ENCODE measurements at places on chromosomes 3 and 15.

- no peaks in the 10 kb centered on the region for H3K4me1 ChIP-seq
- no peak overlapping the region for H3K4me3 ChIP-seq
- H3K27ac ChIP-seq, result no peak overlapping the region
- H3K27me3 ChIP-seq, result peaks cover 30% of the 10 kb centered on the region
- H3K36me3 ChIP-seq, result no peaks in the 10 kb centered on the region
Observed at GRCh38 chr3:45311953-45312801, 76.2 kb upstream of the LARS2 start.

GRCh38 chr15:87219650-87220615, 1036.6 kb downstream of the NTRK3 start:
- H3K4me1 ChIP-seq, result no peaks in the 10 kb centered on the region
- no peak overlapping the region for H3K27ac ChIP-seq
- H3K4me3 ChIP-seq, result no peak overlapping the region
- no peaks in the 10 kb centered on the region for H3K27me3 ChIP-seq

DNA sequence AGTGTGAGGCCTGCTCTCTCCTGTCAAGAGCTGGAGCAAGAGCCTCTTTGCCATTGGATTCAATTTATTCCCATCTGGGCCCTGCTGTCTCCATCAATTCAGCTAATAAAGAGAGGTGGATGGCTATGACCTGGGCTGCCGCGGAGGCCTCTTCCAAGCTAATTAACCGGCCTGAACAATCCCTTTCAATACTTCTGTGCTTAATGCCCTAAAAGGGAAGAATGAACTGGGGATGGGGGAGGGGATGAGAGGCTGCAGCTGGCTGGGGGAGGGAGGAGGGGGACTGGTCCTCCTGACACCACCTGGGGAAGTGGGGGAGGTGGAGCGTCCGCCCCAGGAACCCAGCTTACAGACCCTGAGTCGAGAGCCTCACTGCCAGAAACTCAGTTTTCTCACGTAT, 33.4 kb upstream of the PRR23E start:
- H3K27ac ChIP-seq, result no peak overlapping the region
- H3K36me3 ChIP-seq, result no peaks in the 10 kb centered on the region
- no peaks in the 10 kb centered on the region for H3K4me1 ChIP-seq
- no peaks in the 10 kb centered on the region for H3K27me3 ChIP-seq
- no peak for DNase-seq
- H3K4me3 ChIP-seq, result no peak overlapping the region

DNA sequence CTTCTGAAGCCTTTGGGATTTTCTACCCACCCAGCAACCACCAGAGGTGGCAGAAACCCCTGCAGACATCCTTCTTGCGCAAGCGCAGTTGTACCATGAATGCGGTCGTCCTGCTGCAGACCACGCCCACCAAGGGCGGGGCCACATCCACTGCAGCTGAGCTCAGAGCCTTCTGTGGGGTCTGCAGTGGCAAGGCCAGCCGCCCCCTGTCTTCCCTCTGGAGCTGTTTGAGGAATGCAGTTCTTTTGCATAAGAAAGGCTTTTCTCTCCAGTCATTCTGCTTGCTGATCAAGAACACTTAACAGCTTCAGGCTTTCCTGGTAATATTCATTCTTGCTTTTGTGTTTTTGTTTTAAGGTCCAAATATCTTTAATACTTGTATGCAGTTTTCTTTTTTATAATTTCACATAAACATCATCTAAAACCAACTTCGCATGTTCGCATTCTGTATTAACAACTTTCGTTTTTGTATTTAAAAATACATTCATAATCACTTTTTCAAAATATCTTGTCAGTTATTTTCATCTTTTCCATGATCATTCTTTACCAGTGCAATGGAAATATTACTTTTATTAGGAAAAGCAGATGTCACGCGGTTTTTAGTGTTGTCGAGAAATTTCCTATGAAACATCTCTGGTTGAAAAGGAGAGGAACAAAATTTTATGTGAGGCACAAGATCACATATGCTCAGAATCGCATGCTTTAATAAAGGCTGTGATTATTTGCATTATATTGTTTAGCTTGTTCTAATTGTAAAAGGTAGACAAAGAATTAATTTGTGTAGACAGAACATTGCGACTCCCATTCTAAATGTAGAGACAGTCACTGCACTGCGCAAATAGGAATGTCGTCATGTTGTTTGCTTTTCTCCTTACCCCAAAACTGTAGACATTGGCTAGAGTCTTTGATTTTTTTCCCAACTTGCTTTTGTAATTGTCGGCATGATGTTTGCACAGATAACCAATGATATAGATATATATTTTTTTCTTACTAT, 98.1 kb upstream of the SNRPN start:
- H3K27ac ChIP-seq, result no peak overlapping the region
- H3K27me3 ChIP-seq, result no peaks in the 10 kb centered on the region
- no peaks in the 10 kb centered on the region for H3K4me1 ChIP-seq
- no peak for DNase-seq

DNA sequence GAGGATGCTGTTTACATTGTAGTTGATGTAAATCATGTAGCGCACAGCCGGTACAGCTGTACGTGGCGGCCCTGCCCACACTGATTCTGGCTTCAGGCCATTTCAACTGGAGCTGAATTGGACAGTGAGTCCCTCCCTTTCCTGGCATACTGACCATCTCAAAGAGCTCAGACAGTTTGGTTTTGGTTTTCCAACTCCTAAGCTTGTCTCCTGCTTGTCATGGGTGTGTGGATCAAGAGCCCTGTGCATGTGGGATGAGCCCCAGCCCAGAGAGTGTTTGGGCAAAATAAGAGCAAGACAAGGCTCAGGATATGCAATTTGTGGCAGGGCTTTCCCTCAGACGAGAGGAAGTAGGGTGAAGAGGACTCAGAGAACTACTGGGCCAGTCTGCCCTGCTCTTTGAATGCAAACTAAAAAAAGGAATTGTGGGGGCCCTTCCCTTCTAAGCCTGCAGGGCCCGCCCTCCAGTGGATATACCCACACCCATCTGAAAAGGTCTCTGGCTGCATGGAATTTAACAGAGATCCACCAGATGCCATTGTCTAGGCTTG, 13.3 kb downstream of the ITGA11 start:
- DNase-seq, result no peak
- no peaks in the 10 kb centered on the region for H3K4me1 ChIP-seq
- no peak overlapping the region for H3K4me3 ChIP-seq
- peaks cover 17% of the 10 kb centered on the region for H3K27me3 ChIP-seq
- H3K27ac ChIP-seq, result no peak overlapping the region
- H3K36me3 ChIP-seq, result no peaks in the 10 kb centered on the region

DNA sequence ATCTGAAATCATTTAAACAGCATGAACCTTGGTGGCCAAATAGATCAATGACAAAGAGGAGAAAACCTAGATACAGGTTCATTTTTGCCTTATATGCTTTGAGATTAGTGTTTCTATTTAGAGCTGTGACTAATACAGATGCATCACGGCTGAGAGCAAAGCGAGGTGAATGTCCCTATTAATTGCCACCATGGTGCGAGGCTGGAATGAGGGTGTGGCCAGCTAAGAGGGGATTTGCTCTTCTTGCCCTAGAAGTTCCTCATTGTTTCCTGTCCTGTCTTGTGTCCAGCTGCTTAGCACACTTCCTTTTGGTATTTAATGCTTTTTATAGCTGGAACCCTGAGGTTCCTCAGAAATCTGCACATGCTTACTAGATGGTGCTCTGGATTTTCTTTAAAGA, 339.1 kb upstream of the RGMA start:
- H3K4me1 ChIP-seq, result no peaks in the 10 kb centered on the region
- no peaks in the 10 kb centered on the region for H3K36me3 ChIP-seq
- DNase-seq, result no peak
- no peak overlapping the region for H3K27ac ChIP-seq

- H3K4me3 ChIP-seq, result no peak overlapping the region
- H3K27ac ChIP-seq, result no peak overlapping the region
- H3K4me1 ChIP-seq, result peaks cover 20% of the 10 kb centered on the region
- H3K27me3 ChIP-seq, result peaks cover 5% of the 10 kb centered on the region
Observed at GRCh38 chr3:122104515-122105194, 49.5 kb downstream of the CD86 start.

DNA sequence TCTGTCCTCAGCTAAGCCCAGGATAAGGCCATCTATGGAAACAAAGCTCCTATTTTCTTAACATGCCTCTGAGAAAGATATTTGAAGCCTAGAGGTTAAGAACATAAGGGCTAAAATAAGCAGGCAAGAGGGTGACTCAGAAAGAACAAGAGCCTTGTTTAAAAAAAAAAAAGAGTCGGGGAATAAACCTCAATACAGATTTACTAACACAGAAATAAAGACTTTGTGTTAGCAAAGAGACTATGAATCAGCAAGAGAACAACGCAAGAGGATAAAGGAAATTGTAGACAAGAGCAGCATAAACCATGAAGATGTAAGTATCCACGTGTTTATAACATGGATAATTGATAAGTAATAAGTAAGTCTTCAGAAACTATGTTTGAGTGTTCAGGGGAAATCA, 36.0 kb downstream of the RAB27A start:
- H3K4me3 ChIP-seq, result no peak overlapping the region
- DNase-seq, result no peak
- peaks cover 38% of the 10 kb centered on the region for H3K36me3 ChIP-seq

DNA sequence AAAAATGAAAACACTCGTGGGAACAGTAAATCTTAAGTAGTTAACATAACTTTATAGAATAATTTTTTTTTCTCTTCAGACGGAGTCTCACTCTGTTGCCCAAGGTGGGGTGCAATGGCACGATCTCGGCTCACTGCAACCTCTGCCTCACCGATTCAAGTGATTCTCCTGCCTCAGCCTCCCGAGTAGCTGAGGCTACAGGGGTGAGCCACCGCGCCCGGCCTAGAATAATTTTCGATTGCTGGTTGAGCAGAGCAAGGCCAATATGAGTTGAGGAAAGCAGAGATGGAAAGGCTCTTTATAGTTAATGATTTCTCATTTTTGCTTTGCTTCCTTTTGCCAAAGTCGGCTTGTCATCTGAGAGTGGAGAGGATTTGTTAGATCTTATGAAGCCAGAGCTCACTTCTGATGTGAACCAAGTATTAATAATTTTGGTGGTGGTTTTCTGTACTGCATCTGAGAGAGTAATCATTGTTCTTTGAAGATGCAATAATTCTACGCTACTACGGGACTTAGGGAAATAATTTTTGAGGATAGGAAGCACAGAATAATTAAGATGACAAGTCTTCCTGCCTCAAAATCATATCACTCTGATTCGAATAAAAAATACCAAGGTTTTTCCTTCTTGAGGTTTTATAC, 1.6 kb upstream of the GOLM2 start:
- DNase-seq, result no peak
- H3K27ac ChIP-seq, result peak overlapping the region; percentile 99
- H3K4me3 ChIP-seq, result peak overlapping the region; percentile 90
- peaks cover 43% of the 10 kb centered on the region for H3K4me1 ChIP-seq
- peaks cover 6% of the 10 kb centered on the region for H3K27me3 ChIP-seq
- peaks cover 6% of the 10 kb centered on the region for H3K36me3 ChIP-seq

DNA sequence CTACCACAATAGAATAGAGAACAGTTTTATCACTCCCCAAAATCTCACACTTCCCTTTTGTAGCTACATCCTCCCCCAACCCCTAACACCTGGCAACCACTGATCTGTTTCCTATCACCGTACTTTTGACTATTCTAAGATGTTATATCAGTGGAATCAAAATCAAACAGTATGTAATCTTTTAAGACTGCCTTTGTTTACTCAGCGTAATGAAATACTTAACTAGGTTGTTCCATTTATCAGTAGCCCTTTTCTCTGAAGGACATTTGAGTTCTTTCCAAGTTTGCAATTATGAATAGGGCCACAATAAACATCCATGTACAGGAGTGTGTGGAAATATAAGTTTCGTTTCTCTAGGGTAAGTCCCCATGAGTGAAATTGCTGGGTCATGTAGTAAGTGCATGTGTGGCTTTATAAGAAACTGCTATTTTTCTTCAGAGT, 372.3 kb downstream of the SV2B start:
- H3K36me3 ChIP-seq, result peaks cover 55% of the 10 kb centered on the region
- peaks cover 81% of the 10 kb centered on the region for H3K4me1 ChIP-seq
- peak overlapping the region; percentile 98 for H3K27ac ChIP-seq
- peak overlapping the region; percentile 68 for H3K4me3 ChIP-seq
- DNase-seq, result peak; percentile 68

DNA sequence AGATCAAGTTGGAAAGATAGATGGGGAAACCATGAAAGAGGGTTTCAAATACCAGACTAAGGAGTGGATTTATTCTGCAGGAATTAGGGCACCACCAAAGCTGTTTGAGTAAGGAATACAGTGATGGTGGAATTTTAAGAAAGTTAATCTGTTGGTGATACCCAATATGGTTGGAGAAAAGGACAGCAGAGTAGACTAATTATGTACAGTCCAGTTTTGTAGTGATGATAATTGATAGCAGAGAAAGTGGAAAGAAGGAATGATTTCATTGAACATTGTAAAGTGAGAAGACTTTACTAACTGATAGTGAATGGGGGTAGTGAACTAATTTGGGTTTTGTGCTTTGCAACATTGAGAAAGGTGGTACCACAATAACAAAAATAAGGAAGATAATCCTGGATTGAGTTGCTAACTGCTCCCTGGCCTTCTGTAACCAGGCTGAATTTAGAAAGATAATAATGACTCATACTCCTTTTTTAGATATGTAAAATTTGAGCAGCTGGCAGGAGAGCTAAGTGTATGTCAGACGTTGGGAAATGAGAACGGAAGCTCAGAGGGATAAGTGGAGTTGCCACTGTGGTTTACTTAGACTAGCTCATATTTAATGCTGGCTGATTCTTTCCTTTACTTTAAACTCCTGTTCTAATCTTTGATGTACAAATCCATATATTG, 16.9 kb downstream of the TCAIM start:
- DNase-seq, result no peak
- peaks cover 27% of the 10 kb centered on the region for H3K36me3 ChIP-seq
- H3K27me3 ChIP-seq, result no peaks in the 10 kb centered on the region
- no peak overlapping the region for H3K4me3 ChIP-seq
- H3K4me1 ChIP-seq, result no peaks in the 10 kb centered on the region

DNA sequence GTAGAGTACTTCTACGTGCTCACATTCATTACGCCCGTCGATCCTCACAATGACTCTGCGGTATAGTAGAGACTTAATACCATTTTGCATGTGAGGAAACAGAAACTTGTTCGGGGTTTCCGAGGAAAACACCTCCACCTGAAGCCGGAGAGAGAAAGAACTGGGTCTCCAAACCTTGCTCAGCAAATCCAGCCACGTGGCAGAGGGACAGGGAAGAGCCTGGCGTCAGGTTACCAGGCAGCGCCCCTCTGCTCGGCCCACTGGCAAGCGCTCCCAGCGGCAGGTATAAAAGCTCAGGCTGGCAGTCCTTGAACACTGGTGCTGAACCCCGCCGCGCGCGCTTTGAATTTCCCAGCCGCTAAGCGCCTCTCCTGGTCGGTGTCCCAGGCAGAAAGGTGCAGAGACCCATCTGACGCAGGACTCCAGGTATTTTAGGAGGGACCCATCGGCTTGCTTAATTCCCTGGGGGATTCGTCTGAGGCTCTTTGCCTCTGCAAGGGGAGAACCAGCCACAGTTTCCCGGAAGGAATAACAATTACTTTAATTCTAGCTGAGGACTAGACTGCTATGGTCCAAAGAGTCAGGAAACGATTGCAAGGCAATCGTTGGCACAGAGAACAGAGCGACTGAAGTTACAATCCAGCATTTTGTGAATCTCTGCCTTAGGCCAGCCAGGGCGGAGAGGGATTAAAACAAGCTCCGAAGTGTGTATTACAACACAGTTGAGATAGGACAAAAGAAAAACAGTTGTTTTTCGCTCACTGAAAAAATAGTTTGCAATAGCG, at the start of gene C2CD4A:
Gene C2CD4A, plus strand, starts transcription at position 315 of the 785 bp plus-strand sequence. CDS start 637 bp downstream, outside the sequence.
- DNase-seq, result peak; percentile 69
- peak within 1 kb of the TSS; percentile 72 for H3K4me3 ChIP-seq
- H3K27me3 ChIP-seq, result peaks cover 53% of the 10 kb centered on the region
- peaks cover 26% of the 10 kb centered on the region for H3K4me1 ChIP-seq

- H3K36me3 ChIP-seq, result no peaks in the 10 kb centered on the region
- peak overlapping the region; percentile 44 for H3K4me3 ChIP-seq
- no peak overlapping the region for H3K27ac ChIP-seq
Observed at GRCh38 chr3:61562721-61563312, 1.4 kb downstream of the PTPRG start.

GRCh38 chr3:10700821-10701220, 115.2 kb upstream of the SLC6A11 start:
- H3K4me1 ChIP-seq, result no peaks in the 10 kb centered on the region
- no peaks in the 10 kb centered on the region for H3K36me3 ChIP-seq
- no peak overlapping the region for H3K4me3 ChIP-seq
- no peak overlapping the region for H3K27ac ChIP-seq
- no peak for DNase-seq
